ENCODE measurements at places on chromosomes 11 and 22.

DNA sequence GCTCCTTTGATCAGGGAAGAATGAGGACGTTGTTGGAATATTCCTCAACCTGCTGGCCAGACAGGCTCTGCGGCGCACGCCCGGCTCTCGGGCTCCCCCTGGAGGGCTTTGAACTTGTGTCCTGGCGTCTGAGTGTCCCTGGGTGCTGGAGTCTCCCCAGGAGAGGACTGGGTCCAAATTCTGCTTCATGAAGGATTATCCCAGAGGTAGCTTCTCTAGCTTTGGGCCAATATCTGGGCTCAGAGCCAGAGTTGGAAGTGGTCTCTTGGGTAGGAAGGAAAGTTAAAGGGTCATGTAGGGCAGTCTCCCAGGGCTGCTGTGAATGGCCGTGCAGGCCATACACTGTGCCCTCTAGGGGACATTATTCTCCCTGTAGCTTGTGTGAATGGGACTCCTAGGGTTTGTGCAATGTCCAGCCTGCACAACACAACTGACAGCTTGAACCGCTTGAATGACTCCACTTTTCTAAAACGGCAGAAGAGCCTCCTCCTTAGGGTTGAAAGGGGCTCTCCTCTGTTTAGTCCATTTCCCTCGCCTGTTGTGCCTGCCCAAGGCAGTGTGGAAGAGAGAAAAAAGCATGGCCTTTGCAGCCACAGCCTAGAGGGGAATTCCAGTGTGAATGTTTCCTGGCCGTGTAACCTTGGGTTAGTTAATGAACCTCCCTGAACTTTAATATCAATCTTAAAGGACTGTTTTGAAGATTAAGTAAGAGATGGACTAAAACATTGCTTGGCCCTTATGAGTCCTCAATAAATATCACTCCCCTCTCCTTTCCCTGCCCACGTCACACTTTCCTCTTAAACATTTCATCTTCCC lies 111.2 kb upstream of the THY1 start:
- DNase-seq, result peak; percentile 22

DNA sequence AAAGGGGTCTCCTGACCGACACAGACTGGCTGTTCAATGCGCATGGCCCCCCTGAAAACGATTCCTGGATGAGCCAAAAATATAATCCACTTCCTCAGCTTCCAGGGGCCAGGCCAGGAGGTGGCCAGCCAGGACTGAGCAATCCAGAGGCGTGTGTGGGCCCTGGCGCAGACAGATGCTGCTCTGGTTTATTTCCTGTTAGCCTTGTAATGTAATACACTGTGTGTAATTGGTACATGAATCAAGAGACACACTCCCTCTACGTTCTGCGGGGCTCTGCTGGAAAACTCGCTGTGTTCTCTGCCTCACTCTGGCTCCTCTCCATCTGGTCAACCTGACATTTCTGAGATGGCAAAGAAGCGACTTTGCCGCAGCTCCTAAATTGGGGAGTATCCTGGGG lies 26.3 kb upstream of the ISX start:
- no peak for DNase-seq

DNA sequence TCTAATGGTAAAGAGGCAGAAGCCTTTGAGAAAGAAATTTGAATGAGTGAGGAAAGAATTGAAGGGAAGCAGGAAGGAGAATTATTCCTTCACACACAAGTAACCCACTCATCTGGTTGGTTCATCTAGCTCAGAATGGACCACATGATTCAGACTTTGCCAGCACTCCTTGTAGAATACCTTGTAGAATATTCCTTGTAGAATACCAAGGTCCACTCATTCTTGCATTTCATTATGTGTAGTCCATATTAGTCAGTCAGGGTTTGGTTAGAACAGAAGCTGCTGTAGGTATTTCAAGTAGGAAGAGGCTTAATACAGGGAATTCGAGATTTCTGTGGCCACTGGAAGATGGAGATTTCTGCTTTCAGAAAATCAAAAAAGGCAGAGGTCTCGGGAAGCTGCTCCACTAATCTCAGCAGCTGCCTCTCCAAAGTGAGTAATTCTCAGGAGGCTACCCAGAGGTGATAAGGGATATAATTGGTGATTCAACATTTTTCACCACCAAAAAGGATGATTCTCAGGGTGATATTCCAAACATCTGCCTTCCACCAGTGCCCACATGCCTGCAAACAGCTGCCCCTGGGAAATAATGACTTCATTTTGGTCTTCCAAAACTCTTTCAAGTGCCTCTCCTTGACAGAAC lies 329.1 kb downstream of the TMEM135 start:
- DNase-seq, result no peak

GRCh38 chr11:77813256-77813655 lies 7.3 kb downstream of the RSF1 start:
- no peak for DNase-seq

Data from T-helper 2 cell (primary cell).